ENCODE measurements at places on chromosomes 2 and 18. TPM values are rescaled to one million over a fixed set of nuclear protein-coding genes. Genes with fewer than 3 reads are reported as not detected.

Gene REG3G
- not detected for total RNA-seq

Gene FHL2
- total RNA-seq = 185 TPM

Gene CDCA7
- total RNA-seq = 29.3 TPM

Gene ERICH2
- total RNA-seq = not detected

Gene NLRC4
- total RNA-seq = not detected
